GM18507 (cell line): ENCODE measurements at places on chromosomes 5 and 9.

GRCh38 chr9:87127543-87127942, 180.2 kb upstream of the GAS1 start:
- no peak for DNase-seq

DNA sequence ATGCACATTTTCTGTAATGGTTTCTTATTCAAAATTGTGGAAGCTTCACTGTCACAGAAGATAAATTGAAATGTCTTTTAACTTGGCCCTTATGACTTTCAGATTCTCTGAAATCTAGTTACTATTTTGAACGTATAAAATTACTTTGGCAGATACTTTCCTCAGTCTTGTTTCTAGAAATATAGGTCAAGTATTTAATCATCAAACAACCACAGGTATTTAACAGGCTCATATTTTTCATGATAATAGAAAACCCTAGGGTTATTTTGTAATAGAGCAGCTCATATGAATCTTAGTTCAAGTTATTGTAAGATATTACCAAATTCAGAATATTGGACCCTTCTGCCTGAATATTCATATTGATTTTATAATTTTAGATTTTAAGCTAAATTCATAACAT, 236.0 kb upstream of the CDH18 start:
- DNase-seq, result no peak

GRCh38 chr5:63535840-63536602, 426.2 kb downstream of the HTR1A start:
- no peak for DNase-seq

GRCh38 chr9:72633966-72634365, 112.6 kb downstream of the TMC1 start:
- DNase-seq, result no peak

DNA sequence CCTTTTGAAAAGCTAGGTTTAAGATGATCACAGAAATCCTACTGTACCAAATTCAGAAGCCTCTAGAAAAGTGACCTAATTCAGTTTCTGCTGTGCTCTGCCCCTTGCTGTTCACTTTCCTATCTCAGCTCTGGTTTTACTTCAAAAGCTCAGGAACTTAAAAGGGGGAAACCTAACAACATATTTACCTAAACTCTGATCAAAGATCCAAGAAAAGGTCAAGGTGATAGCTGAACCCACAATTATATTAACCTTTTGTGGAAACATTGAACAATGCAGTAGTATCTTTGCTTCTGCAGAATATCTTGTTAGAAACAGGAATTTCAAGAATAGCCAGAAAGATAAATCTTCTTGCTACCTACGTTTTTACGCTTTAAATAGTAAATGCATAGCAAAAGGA, 568.5 kb downstream of the PDE4D start:
- no peak for DNase-seq

GRCh38 chr9:136668983-136669790, 6.5 kb downstream of the EGFL7 start:
- no peak for DNase-seq

GRCh38 chr5:119386596-119387344, 31.0 kb downstream of the TNFAIP8 start:
- no peak for DNase-seq

DNA sequence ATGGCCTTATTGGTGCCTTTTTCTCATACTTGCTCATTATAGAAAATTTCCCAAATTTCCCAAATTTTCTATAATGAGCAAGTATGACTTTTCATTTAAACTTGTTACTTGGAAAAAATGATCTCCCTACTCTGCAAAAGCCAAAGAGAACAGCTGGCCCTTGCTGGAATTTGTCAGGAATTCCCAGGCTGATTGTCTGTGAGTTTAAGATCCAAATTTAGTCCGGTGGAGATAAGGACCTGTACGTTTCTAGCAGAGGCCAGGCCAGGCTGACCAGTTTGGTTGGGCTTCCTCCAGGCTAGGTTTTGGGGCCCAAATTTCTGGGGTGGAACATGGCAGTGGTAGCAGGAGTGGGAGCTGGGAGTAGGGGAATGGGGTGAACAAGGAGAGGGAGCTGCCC, 51.9 kb downstream of the NEURL1B start:
- no peak for DNase-seq

DNA sequence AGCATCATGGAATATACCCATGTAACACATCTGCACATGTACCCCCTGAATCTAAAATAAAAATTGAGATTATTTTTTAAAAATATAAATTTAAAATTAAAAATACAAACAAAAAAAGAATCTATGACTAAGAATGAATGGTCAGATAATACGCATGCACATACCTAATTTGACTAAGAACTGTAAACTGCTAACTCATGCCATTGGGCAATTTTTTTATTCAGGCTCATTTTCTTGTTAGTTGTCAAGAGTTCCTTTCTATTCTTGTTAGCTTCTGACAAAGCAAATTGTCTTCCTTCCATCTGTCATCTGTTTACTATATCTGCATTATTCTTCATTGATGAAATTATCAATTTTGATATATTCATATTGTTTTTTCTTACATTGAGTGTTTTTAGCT, 69.5 kb upstream of the HAND1 start:
- DNase-seq, result no peak

GRCh38 chr5:157248821-157249470, 17.0 kb upstream of the CYFIP2 start:
- DNase-seq, result no peak

DNA sequence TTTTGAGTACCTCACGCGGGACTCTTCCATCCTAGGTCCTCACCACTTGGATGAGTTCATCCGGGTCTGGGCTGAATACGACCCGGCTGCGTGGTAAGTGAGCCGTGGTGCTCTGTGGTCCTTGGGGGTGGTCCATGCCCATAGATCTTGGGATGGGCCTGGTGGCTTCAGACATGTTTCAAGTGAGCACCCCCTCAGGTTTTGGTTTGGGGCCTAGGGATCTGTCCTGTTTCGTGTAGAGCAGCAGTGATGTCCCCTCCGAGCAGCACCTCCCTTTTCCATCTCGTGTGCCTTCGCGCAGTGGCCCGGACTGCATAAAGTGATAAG, 218.9 kb downstream of the CACNA1B start:
- DNase-seq, result no peak

DNA sequence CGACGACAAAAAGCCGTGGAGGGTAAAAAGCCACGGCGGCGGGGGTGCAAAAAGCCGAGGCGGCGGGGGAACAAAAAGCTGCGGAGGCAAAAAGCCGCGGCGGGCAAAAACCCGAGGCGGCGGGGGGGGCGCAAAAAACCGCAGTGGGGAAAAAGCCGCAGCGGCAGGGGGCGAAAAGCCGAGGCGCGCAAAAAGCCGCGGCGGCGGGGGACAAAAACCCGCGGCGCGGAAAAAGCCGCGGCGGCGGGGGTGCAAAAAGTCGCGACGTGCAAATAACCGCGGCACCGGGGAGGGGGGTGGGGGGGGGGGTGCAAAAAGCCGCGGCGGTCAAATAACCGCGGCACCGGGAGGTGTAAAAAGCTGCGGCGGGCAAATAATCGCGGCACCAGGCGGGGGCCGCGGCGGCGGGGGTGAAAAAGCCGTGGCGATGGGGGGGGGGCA, 511.5 kb downstream of the FOXD4L5 start:
- no peak for DNase-seq

- DNase-seq, result no peak
These were observed 5.0 kb downstream of the SMAD5 start for GRCh38 chr5:136137497-136138220.

GRCh38 chr5:32909207-32909606, 198.1 kb downstream of the NPR3 start:
- no peak for DNase-seq

DNA sequence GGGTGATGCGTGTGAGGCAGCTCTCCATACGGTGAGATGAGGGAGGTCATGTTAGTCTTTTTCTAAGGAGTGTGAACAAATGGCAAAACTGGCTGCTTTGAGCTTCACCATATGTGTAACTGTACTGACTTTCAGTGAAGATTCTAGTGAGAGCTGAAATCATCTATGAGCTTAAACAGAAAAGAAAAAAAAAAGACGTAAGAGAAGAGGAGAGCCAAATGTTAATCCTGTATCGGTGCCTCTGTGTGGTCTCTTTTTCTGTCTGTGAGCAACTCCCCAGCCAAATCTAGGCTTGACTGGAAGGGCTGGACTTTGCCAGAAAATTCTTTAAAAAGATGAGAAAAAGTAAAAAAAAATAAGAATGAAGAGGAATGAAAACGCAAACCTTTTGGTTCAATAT, 209.7 kb upstream of the TUT7 start:
- DNase-seq, result no peak

GRCh38 chr9:126952205-126952977, 37.8 kb downstream of the RALGPS1 start:
- DNase-seq, result no peak
